ENCODE measurements at places on chromosomes 7 and 10.
A peak's percentile ranks its signal among the peaks of the same experiment; 100 is the strongest.

DNA sequence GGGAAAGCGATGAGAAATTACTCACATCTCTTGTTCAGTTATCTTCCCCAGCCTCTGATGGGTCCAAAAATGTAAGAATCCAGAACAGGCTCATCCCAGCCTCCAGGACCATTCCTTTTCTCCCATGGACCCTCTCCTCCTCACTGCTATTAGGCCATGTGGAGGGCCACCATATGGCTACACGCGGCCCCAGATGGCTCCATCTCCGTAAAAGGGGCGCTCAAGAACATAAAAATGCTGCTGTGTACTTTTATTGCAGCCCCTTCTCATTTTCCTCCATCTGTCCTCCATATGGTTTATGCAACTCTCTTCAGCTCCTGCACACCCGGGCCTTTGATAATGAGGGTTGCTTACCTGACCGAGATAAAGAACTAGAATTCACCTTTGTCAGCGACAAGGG lies 166.2 kb downstream of the RAPGEF5 start:
- no peak for DNase-seq

GRCh38 chr7:96414931-96415292 lies 93.0 kb upstream of the SLC25A13 start:
- peak; percentile 59 for DNase-seq

DNA sequence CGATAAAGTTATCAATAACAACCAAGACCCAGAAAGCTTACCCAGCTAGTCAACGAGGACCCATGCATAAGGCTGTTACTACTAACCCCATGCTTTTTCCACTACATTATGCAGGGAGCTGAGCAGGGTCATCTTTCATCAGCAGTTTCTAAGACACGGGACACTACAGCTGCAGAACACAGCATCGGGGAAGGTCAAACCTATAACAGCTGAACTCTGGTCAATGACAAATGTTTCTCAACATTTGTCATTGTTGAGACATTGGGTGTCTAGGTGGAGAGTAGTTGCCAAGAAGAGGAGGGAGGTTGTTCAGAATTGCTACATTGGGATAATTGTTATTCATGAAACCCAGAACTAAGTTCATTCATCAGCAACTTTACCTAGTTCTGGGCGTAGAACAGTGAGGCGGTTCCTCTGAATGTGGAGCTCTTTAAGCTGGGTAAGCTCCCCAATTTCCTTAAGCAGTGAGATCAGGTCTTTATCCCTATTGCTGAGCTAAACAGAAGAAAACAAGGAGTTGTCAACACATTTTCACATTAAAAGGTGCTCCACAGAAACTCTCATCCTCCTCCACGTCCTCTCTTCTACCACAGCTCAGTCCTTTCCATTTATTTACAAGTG lies 105.6 kb downstream of the ZNF22 start:
- DNase-seq: no peak

DNA sequence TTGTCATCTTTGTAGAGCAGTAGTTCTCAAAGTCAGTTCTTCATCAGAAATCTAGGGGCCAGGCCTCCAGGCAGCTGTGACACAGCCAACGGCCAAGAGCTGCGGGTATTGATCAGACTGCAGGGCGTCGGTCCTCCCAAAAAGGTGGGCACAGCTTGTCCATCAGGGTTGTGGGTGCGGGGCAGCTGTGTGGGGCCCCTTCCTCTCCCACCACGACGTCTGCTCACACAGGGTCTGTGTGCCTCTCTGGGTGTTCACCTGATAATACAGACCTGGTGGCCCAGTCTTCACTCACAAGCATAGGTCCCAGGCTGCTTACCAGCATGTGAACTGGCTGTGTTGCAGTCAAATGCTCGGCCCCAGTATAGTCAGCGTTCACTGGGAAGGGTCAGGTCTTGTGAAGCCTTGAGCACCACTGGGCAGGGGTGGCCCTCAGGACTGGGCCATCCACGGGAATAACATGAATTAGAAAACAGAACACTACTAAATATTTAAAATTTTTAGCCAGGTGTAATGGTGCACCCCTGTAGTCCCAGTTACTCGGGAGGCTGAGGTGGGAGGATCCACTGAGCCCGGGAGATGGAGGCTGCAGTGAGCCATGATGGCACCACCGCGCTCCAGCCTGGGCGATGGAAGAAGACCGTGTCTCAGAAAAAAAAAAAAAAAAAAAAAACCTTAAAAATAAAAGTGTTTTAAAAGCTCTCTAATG lies 102.8 kb upstream of the DIP2C start:
- DNase-seq: no peak

- DNase-seq: no peak
Measured at GRCh38 chr10:70087616-70088307, 35.1 kb downstream of the MACROH2A2 start.

DNA sequence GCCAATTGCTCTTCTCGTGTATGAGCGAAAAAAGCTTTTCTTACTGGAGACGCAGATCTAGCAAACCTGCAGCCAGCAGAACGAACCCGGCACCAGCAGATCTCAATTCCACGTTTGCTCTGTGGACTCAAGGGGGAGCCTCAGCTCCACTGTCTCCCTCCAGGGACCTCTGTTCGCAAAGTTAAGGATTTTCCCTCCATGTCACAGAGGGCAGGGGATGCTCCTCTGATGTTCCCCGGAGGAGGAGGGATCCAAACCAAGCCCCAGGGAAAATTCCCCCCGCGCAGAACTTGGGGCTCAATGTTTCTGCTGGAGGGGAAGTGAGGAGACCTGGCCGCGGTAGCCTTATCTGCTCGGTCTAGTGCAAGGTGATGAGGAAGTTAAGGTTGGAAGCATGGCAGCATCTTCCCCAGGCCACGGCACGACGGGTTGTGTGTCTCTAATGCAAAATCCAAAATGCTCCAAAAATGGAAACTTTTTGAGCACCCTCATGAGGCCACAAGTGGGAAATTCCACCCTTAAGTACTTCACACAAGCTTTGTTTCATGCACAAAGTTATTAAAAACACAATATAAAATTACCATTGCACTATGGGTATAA lies 9.0 kb downstream of the IQCE start:
- DNase-seq: peak; percentile 48

GRCh38 chr7:35605760-35606159 lies 89.2 kb downstream of the HERPUD2 start:
- DNase-seq: peak; percentile 70

DNA sequence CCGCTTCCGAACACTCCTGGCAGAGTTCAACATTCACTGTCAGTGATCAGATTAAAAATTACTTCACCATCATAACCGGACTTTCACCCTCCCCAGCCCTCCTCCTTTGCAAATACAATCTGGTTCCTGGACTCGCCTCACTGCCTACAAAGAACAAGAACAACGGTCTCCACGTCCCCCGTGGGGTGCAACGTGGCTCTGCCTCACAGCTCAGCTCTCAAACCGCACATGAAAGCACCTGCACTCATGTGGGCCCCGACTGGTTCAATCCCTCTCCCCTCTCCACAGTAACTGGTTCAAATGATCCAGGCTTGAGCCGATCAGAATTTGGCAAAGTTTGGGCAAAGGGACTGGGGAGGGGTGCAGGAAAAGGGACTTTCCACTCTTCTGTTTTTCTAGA lies 21.0 kb downstream of the ASB13 start:
- no peak for DNase-seq

DNA sequence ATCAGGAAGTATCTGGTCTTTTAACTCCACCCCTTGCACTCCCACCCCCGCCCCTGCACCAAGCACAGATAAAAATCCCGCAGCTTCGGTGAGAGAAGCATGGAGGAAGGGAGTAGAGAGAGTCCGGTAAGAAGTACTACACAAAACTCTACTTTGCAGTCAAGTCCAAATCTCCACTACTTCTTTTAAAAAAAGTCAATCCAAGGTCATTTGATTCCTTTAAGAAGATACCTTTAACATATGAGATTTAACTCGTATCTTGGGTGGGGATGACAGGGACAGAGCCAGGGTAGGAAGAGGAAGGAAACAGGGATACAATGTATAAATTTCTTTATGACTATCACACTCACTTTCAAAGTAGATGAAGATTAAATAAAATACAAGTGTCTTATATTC lies 132.1 kb downstream of the NRBF2 start:
- DNase-seq: peak; percentile 59

- no peak for DNase-seq
Measured at GRCh38 chr7:81811956-81812865, 42.4 kb upstream of the HGF start.

- DNase-seq: peak; percentile 78
Measured at GRCh38 chr10:93991596-93992284, 2.0 kb upstream of the PLCE1 start.

GRCh38 chr7:82384051-82384464 lies 59.5 kb downstream of the CACNA2D1 start:
- no peak for DNase-seq

Measured in cardiac fibroblast (primary cell).